ENCODE measurements at places on chromosomes 4 and X. TPM values are rescaled to one million over a fixed set of nuclear protein-coding genes. Genes with fewer than 3 reads are reported as not detected.
A peak's percentile ranks its signal among the peaks of the same experiment; 100 is the strongest.

Gene PABPC4L
- total RNA-seq = 0.26 TPM

DNA sequence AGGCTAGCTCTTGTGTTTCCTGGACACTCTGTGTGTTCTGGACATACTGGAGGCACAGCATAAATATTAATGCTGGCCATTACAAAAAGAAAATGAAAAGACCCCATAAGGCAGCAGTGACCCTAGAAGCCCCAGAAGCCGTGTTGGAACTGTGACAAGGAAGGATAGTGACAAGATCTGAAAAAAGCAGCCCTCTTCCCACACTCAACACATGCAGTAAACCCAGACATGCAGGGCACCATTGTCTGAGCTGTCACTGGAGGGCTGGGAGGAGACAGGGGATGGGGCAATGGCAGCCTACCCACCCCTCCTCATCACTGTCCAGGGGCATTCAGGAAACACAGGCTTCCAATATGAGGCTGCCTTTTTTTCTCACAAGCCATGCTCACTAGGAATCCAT, 6.5 kb downstream of the TRIM2 start:
- H3K4me3 ChIP-seq = no peak overlapping the region
- no peaks in the 10 kb centered on the region for H3K36me3 ChIP-seq
- DNase-seq = no peak
- H3K27ac ChIP-seq = no peak overlapping the region
- no peaks in the 10 kb centered on the region for H3K27me3 ChIP-seq

DNA sequence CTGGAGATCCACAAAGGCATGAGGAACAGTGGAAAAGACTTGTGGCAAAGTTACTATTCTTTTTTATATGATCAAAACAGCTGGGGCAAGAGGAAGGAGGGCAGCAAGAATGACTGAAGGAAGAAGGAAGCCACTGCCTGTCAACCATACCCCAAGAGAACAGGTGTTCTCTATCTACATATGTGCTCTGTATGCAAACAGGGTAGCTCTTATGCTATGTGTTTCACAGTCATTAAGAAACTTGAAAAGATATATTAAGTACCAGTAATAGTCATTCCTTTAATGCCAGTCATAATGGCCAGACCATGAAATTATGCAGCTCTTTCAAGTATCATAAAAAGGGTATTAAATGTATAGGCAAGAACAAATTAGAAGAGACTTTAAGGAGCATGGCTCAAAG, 363.9 kb downstream of the KLHL13 start:
- H3K4me1 ChIP-seq = no peaks in the 10 kb centered on the region
- no peak overlapping the region for H3K4me3 ChIP-seq
- no peak overlapping the region for H3K27ac ChIP-seq
- H3K36me3 ChIP-seq = no peaks in the 10 kb centered on the region
- no peak for DNase-seq

Gene AMMECR1
- 10.7 TPM for total RNA-seq

- H3K4me3 ChIP-seq = no peak overlapping the region
- no peaks in the 10 kb centered on the region for H3K4me1 ChIP-seq
- no peaks in the 10 kb centered on the region for H3K36me3 ChIP-seq
- no peak for DNase-seq
- no peaks in the 10 kb centered on the region for H3K27me3 ChIP-seq
Observed at GRCh38 chr4:184889666-184890335, 64.0 kb upstream of the ACSL1 start.

- H3K4me1 ChIP-seq = peaks cover 5% of the 10 kb centered on the region
- H3K27ac ChIP-seq = peak overlapping the region; percentile 79
- H3K27me3 ChIP-seq = no peaks in the 10 kb centered on the region
- H3K36me3 ChIP-seq = no peaks in the 10 kb centered on the region
Observed at GRCh38 chrX:55452833-55453124, 852 bp downstream of the MAGEH1 start.

DNA sequence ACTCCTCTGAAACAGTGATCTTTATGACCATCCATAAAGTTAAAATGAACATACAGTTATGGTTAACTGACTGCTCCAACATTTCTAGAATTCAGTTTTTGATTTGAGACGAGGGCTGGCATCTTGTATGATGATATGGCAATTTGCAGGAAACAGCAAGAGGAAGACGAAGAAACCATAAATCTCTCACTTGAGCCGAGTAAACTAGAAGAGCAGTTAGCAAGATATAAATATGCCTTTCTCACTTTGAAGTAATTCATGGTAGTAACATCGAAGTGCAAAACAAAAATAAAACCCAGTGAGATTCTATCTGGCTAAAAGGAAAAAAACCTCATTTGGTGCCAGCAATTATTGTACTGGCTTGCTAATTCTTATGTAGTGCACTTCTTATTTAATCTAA, 139.0 kb upstream of the SPRY1 start:
- H3K4me1 ChIP-seq = peaks cover 10% of the 10 kb centered on the region
- no peak overlapping the region for H3K4me3 ChIP-seq
- H3K27ac ChIP-seq = peak overlapping the region; percentile 5
- no peaks in the 10 kb centered on the region for H3K27me3 ChIP-seq

DNA sequence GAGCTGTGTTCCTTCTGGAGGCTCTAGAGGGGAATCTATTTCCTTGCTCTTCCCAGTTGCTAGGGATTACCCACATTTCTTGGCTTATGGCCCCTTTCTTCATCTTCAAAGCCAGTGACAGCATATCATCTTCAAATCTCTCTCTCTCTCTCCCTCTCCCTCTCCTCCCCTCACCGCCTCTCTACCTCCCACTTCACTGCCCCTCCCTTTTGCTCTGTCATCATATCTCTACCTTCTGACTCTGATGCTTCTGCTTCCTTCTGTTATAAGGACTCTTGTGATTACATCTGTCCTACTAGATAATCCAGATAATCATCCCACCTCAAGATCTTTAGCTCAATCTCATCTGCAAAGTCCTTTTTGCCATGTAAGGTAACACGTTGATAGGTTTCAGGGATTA, 93.1 kb upstream of the TEX13D start:
- no peak overlapping the region for H3K4me3 ChIP-seq
- DNase-seq = no peak
- H3K27ac ChIP-seq = no peak overlapping the region
- H3K4me1 ChIP-seq = no peaks in the 10 kb centered on the region
- no peaks in the 10 kb centered on the region for H3K36me3 ChIP-seq

Gene SMIM10
- 1.4 TPM for total RNA-seq

DNA sequence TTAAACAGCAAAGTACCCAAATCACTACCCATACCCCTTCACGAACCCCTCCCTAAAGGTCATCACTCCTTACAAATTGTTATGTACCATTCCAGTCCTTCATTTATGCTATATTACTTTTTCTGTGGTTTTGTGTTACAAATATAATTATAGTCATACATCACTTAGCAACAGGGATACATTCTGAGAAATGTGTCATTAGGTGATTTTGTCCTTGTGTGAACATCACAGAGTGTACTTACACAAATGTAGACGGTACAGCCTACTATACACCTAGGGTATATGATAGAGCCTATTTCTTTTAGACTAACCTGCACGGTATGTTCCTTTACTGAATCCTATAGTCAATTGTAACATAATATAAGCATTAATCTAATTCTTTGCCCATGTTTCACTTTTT, 61.9 kb downstream of the ASB9 start:
- no peak overlapping the region for H3K27ac ChIP-seq
- DNase-seq = no peak
- H3K4me3 ChIP-seq = no peak overlapping the region

DNA sequence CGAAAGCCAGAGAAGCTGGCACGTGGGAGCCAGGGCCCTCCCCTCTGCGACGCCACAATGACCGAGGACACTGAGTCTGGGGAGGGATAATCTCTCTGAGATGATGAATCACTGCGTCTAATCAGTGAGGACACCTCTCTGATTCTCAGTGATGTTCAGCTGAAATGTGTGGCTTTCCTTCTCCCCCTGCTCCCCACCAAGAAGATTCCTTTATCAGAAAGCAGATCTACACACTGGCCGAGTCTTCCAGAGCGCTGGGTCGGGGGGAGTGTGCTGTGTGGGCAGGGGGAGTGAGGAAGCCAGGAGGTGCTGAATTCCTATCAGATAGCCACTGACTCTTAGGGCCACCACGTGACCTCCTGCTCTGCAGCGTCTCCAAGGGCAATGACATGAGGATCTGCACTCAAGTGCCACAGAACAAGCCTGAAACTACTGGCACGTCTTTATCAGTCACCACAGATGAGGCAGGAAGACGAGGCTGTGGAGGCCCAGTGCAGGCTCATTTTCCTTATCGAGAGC, 89.2 kb downstream of the GATB start:
- peaks cover 71% of the 10 kb centered on the region for H3K4me1 ChIP-seq
- no peak overlapping the region for H3K27ac ChIP-seq
- H3K27me3 ChIP-seq = no peaks in the 10 kb centered on the region
- DNase-seq = no peak
- no peak overlapping the region for H3K4me3 ChIP-seq

DNA sequence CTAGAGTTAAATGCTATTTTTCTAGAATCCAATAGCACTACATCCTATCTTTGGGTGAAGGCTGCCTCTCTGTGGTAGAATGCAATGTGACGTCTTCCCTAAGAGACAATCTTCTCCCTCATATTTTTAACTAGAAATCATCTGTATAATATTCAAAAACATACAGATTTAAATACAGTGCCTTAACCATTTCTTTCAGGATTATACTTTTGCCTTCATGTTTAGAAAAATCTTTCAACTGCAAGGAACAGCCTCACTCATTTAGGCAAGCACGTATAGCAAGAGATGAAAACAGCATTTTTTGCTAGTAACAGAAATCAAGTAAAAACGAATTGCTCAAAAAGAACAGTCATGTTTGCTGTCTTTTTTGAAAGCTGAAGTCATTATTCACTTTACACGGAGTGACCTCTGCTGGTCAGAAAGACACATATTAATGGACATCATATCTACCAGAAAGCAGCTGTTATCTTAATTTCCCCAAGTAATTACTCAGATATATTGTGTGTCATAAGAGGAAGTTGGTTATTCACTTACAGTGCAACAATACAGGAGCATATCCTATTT, 422.3 kb downstream of the STPG2 start:
- no peak overlapping the region for H3K4me3 ChIP-seq
- no peak overlapping the region for H3K27ac ChIP-seq
- H3K4me1 ChIP-seq = no peaks in the 10 kb centered on the region

Measured in suprapubic skin (tissue), 4 donors.